ENCODE measurements at places on chromosomes 12 and 14. TPM values are rescaled to one million over a fixed set of nuclear protein-coding genes. Genes with fewer than 3 reads are reported as not detected.

Gene CCDC177
- total RNA-seq: not detected

GRCh38 chr14:49189375-49189774, 396.8 kb downstream of the RPS29 start:
- DNase-seq: no peak

Gene DPF3
- total RNA-seq: 27.0 TPM

Gene ART4
- 9.9 TPM for total RNA-seq

Gene GPRC5D
- total RNA-seq: not detected

GRCh38 chr14:50964683-50965390, 20.6 kb upstream of the PYGL start:
- no peak for DNase-seq

GRCh38 chr14:21526672-21527317, 649 bp upstream of the SALL2 start:
- DNase-seq: no peak

- DNase-seq: peak; percentile 11
Measured at GRCh38 chr14:104298458-104298857, 160.1 kb downstream of the KIF26A start.

Gene NOVA1
- total RNA-seq: 2.4 TPM

DNA sequence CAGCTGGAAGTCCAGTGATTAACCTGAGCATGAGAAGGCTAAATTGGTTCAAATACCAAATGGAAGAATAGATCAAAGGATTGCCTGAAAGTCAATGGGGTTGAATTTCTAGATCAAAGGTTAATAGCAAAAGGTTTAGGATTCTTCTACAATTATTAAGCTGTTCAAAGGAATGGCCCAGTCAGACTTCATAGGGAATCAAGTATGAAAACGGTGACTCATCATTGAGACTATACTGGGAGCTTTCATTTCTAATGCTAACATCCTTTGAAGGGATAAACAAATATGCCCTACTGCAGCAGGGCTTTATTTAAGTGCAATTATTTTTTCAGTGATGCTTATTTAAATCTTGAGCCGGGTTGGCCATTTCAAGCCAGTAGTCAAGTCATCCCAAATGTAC, 152.8 kb downstream of the RIMBP2 start:
- no peak for DNase-seq

DNA sequence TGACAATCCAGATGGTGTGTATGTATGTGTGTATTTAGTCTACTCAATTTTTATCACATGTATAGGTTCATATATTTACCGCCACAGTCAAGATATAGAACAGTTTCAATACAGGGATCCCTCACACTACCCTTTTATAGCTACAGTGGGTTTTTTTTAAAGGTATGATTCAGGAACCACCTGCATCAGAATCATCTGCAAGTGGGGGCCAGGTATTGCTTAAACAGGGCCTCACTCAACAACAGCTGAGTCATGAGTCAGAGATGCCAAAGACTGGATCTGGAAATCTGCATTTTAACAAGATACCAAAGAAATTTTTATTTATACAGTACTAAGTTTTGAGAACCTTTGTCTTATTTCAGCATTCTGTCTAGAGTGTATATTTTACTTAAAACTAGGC, 117.6 kb downstream of the SLC35F4 start:
- DNase-seq: no peak

DNA sequence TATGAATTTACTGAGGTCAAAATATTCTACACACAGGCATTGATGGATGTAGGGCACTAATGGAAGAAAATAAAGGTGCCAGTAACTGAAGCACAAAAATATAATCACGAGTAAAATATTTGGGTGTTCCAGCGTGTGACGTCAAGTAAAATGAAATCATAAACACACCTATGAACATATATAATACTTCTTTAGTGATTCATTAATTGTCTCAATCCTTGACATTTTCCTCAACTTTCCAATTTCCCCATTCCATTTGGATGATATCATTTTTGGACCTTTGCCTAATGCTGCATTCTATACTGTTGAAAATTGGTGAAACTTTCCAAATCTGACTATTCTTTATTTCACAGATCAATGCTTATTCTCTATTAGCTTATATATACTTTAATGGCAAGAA, 649.3 kb downstream of the GALC start:
- no peak for DNase-seq
